ENCODE measurements at places on chromosomes 12 and 14.

- DNase-seq: no peak
Measured at GRCh38 chr12:28936711-28937110, 212.4 kb upstream of the FAR2 start.

GRCh38 chr14:101734246-101734847, 27.2 kb upstream of the PPP2R5C start:
- DNase-seq: no peak

DNA sequence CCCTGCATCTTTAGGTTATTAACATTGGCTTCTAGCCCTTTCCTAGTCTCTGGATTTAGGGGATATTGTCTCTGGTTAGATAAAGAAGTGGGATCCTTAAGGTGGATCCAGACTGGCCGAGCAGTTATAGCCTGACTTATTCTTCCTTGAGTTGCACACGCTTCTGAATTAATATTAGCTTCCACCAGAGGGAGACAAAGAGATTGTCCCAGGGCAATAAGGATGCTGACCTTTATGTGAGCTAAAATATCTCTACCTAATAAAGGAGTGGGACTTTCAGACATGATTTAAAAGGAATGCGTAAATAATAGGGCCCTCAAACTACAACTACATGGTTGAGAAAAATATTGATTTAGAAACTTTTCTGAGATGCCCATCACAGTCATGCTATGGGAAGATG, 139.7 kb downstream of the SLCO1B3 start:
- DNase-seq: no peak

- peak; percentile 28 for DNase-seq
Measured at GRCh38 chr14:70045844-70046535, 142.8 kb downstream of the SLC8A3 start.

DNA sequence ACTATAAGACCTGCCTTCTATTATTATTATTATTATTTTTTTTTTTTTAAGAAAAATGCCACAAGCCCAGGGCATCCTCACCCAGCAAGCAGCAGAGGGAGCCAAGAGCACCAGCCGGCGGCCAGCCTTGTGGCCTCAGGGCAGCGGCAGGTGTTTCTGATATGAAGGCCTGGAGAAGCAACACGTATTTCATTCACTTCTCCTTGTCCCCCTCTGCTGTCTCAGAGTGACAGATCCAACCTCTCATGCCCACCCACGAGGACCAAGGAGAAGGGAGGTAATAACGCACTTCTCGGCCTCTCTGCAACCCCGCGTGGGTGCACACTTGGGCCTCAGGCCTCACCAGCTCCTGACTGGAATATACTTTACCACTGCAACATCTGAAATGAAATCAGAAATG, 25.4 kb downstream of the CDC42BPB start:
- no peak for DNase-seq

- DNase-seq: no peak
Measured at GRCh38 chr12:39252628-39253027, 190.3 kb downstream of the KIF21A start.

GRCh38 chr12:116421785-116422538, 137.2 kb upstream of the MAP1LC3B2 start:
- DNase-seq: no peak

DNA sequence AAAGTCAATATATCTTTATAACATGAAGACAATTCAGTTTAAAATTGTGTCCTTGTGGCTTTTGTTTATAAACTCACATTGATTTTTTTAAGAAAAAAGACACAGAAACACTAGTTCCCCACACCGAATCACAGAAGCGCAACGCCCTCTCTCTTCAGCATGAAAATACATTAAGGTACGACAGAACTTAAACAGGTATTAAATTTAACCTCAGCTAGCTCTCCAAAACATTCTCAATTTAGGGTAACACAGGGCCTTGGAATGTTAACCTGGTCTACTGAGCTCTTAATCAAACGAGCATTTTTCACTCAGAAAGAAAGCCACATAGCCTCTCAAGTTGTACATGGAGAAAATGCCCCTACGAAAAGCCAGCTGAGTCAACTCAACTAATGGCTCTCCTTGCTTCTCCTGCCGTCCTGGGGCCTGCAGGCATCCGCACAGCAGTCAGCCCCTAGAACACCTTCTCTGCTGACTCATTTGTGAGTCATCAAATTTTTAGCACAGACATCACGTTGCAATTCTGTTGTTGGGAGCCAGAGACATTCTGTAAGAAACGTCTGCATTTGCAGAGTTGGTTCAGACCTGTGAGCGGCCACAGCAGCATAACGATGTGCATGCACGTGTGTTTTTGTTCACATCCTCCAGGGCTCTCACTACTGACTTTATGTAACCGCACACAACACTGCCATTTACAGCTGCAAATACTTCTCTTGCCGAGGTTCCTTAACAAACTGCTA, 141.6 kb downstream of the ITPR2 start:
- peak; percentile 99 for DNase-seq

Measured in fibroblast of skin of abdomen (primary cell).